Stimulated activated memory B cell treated with anti-CD40 and anti-IgM and Interleukin-4, amounts not matched to agents 10 μg/mL and 1 μg/mL and 100 μg/mL, for 72 hours (primary cell): ENCODE measurements at places on chromosomes 3 and 15.
A peak's percentile ranks its signal among the peaks of the same experiment; 100 is the strongest.

DNA sequence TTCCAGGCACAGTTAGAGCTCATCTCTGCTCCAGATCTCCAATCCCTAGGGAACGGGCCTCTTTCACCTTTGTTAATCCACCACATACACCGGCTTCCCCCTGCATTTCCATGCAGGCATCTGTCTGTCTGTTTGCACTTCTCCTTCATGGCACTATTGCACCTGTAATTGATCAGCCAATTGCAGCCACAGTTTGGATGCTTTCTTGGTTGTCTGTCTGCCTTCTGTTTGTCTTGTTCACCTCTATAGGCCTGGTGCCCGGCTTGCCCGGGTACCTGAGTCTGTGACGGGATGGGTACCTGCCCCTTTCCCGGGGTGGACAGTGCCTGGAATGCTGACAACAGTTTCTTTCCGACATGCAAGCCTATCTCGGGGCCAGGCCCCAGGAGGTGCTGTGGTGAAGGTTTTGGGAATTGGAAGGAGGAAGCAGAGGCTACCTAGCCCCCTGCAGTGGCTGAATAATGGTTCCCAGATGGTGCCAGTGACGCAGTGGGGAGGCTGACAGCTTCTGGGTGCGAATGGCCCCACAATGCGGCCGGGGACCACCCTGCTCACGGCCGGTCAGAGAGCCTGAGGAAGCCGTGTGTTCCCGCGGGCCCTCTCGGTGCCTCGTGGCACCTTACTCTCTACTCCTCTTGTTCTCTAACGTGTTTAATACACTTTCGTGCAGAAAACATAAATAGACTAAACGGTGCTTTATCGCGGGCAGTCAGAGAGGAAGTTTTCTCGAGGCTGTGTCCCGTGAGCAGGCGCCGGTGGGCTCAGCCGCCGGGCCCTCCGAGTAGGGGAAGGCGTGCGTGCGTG is 31.3 kb upstream of the RAB6B start:
- ATAC-seq, result peak; percentile 18

DNA sequence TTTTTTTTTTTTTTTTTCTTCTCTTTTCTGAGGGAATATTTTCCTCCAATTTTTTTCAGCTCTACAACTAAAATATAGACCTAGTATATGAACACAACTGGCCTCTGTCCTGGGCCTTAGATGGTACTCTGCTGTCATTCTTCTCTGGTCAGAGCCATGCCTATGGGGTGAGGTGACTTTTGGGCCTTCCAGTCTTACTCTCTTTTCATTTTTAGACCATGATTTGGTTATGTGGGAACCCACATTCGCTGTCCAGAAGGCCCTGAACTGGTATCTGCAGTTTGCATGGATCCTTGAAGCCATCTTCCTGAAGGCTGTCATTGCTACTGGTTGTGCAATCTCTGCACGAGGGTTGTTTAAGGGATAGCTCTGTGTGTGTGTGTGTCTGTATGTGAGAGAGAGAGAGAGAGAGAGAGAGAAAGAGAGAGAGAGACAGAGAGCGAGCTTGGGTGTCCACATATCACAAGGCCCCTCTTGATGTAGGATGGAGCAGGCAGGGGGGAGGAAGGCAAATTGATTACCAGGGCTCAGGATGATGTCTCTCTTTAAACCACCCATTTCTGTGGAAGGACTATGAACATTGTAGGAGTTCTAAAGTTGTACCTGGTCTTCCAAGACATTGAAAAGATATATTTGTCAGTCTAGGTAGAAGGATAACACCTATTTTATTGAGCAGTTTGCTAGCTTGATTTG is 6.9 kb downstream of the TGFBR2 start:
- ATAC-seq, result no peak

DNA sequence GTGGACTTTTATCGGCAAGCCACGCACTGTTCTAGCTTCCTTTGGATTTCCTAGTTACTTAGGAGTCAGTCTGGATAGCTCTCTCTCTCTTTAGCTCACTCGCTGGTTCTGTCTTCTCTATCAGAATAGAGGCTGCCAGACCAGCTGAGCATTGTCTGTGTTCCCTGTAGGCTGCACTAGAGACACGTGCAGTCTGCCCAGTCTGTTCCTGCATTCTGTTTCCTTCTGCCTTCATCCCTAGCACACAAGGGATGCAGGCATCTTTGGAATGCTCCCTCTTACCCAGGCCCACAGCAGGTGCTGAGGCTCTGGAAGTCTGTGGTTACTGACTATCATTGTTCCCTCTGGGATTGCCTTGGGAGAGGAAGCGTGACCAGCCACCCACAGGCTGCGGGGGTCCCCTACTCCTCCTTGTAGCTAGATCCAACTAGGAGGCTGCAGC is 322.8 kb downstream of the ZNF621 start:
- ATAC-seq, result no peak

- ATAC-seq, result peak; percentile 62
Observed at GRCh38 chr15:50262533-50262932, 3.0 kb downstream of the HDC start.

GRCh38 chr3:140505876-140506275 is 172.0 kb upstream of the TRIM42 start:
- ATAC-seq, result no peak

DNA sequence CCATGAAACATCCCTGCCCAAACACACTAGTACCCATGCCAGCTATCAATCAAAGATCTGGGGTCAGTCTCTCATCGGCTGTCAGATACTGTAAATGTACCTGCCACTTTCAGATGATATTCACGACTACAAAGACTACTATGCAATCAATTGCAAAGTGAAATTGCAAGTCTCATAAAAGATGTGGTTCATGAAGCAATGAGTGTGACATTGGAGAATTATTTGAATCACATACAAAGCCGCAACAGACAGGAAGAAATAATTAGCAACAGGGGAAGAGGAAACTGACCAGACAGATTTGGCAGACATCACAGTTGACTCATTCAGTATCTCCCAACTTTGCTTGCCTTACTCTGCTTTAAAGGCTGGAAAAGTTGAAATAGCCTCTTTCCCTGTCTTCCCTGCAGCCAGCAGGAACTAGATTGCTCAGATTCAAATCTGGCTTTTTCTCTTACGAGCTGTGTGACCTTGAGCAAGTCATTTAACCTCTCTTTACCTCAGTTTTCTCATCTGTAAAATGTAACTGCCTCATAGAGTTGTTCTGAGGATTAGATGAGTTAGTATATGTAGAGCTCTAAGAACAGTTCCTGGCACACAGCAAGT is 95.7 kb upstream of the C3orf80 start:
- ATAC-seq, result no peak

DNA sequence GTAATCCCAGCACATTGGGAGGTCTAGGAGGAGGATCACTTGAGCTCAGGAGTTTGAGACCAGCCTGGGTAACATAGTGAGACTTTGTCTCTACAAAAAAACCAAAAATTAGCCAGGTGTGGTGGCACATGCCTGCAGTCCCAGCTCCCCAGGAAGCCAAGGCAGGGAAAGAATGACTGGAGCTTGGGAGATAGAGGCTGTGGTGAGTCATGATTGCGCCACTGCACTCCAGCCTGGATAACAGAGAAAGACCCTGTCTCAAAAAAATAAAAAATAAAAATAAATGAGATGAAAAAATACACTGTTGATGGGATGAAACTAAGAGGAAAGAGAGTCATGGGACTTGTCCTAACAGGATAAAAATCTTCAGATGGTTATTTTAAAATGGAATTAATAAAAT is 137.6 kb downstream of the IMPG2 start:
- no peak for ATAC-seq

DNA sequence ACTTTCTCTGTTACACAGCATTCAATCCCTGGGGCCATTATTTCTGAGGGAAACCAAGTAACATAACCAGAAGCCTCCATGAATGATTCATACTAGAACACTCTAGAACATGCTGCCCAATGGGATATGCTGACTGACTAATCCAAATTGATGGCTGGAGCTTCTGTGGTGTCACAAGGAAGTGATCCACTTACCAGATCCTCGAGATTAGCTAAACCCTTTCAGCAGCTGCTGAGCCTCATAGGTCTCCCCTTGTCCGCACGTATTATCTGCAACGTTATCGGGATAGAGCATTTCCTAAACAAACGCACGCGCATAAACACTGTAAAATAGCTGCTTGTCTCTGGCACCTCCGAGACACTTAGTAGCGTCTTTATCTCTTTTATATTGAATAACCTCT is 61.2 kb upstream of the PROK2 start:
- ATAC-seq, result no peak
